ENCODE measurements at places on chromosomes 1 and 21. TPM values are rescaled to one million over a fixed set of nuclear protein-coding genes. Genes with fewer than 3 reads are reported as not detected.

Gene ECM1
- 8.0 TPM for total RNA-seq

Gene CTSS
- 31.6 TPM for total RNA-seq

Gene PLCH2
- not detected for total RNA-seq

Gene COL8A2
- 11.0 TPM for total RNA-seq

Gene NBPF6
- not detected for total RNA-seq

Gene CHIA
- not detected for total RNA-seq

Gene INTS11
- 53.1 TPM for total RNA-seq

Gene ALPL
- total RNA-seq = 1.1 TPM

Gene AGO3
- 8.3 TPM for total RNA-seq

Gene SCP2
- total RNA-seq = 507 TPM

Gene APP
- total RNA-seq = 722 TPM

Gene ANKRD65
- 2.4 TPM for total RNA-seq

Gene CCDC181
- total RNA-seq = 3.1 TPM

Gene LYPD8
- total RNA-seq = not detected

Gene DYNLT5
- 1.4 TPM for total RNA-seq

Gene NTNG1
- total RNA-seq = 2.0 TPM

Gene NUP133
- 25.2 TPM for total RNA-seq

Gene PEF1
- total RNA-seq = 59.8 TPM

Gene TNNT2
- total RNA-seq = not detected

Gene RIMS3
- total RNA-seq = 0.36 TPM

Gene CD101
- 0.09 TPM for total RNA-seq

Gene OR2T11
- not detected for total RNA-seq

Gene SPRR4
- not detected for total RNA-seq

Gene PHTF1
- 59.4 TPM for total RNA-seq
